ENCODE measurements at places on chromosomes 1 and 21.

- no peak for DNase-seq
Observed at GRCh38 chr1:37999430-38000232, 5.7 kb downstream of the FHL3 start.

GRCh38 chr21:18204931-18205330, 39.7 kb upstream of the CHODL start:
- DNase-seq: no peak

DNA sequence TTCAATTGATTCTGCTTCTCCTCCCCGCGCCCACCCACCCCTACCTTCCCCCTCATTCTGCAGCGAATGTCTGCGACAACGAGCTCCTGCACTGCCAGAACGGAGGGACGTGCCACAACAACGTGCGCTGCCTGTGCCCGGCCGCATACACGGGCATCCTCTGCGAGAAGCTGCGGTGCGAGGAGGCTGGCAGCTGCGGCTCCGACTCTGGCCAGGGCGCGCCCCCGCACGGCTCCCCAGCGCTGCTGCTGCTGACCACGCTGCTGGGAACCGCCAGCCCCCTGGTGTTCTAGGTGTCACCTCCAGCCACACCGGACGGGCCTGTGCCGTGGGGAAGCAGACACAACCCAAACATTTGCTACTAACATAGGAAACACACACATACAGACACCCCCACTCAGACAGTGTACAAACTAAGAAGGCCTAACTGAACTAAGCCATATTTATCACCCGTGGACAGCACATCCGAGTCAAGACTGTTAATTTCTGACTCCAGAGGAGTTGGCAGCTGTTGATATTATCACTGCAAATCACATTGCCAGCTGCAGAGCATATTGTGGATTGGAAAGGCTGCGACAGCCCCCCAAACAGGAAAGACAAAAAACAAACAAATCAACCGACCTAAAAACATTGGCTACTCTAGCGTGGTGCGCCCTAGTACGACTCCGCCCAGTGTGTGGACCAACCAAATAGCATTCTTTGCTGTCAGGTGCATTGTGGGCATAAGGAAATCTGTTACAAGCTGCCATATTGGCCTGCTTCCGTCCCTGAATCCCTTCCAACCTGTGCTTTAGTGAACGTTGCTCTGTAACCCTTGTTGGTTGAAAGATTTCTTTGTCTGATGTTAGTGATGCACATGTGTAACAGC, 339.9 kb downstream of the NTNG1 start:
- no peak for DNase-seq

GRCh38 chr1:153777648-153778047, 2.4 kb downstream of the SLC27A3 start:
- DNase-seq: no peak

- DNase-seq: no peak
Observed at GRCh38 chr1:50109647-50110075, 941 bp downstream of the ELAVL4 start.

DNA sequence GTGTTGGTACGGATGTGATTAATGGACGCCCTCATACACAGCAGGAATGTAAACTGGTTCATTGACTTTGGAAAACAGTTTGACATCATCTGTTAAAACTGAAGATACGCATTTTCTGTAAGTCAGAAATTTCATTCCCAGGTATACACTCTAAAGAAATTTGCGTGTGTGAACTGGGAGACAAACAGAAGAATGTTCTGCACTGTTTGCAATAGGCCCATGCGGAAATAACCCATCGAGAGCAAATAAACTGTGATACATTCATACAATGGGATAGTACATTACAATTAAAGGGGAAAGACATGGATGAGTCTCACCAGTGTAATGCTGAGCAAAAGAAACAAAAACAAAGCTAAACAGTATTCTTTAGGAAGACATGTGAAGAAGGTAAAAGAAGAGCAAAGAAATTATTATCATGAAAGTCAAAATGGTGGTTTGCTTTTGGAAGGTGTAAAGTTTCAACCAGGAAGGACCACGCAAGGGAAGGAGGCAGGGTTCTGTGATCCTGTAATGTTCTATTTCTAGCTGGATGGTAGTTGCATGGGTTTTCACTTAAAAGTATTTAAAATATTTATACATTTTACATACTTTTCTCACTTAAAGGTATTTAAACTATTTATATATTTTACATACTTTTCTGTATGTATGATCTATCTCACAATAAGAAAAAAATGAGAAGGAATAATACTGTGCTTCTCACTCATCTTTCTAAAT, 30.3 kb downstream of the INTS7 start:
- no peak for DNase-seq

- DNase-seq: peak; percentile 74
Observed at GRCh38 chr1:236064674-236065508, at the start of gene NID1. NID1 (minus strand) TSS chr1:236065090; CDS start chr1:236065079, 11 bp downstream.

DNA sequence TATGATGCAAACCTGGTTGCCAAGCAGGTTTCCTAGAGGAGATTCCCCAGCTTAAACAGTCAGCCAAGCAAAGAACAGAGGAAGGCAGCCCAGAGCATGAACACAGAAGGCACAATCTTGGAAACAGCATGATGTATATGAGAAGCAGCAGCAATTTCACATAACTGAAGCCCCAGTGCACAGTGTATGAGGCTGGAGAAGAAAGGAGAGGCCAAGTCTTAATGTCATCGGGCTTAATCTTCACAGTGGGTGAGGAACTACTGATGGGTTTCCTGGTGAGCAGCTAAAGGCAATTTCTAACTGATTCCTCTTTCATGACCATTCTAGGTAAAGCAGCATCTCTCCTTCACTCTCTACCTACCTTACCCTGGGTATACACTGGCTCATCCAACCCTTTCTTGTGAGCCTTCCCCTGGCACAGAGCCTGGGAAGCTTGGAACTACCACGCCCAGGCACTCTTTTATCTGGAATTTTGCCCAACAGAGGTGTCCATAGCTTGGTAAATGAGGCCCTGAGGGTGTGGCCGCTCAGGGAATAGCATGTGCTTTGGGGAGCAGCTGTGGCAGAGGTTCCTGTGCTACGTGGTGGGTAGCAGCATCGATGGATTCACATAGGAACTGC, 22.0 kb downstream of the FYB2 start:
- DNase-seq: peak; percentile 48

DNA sequence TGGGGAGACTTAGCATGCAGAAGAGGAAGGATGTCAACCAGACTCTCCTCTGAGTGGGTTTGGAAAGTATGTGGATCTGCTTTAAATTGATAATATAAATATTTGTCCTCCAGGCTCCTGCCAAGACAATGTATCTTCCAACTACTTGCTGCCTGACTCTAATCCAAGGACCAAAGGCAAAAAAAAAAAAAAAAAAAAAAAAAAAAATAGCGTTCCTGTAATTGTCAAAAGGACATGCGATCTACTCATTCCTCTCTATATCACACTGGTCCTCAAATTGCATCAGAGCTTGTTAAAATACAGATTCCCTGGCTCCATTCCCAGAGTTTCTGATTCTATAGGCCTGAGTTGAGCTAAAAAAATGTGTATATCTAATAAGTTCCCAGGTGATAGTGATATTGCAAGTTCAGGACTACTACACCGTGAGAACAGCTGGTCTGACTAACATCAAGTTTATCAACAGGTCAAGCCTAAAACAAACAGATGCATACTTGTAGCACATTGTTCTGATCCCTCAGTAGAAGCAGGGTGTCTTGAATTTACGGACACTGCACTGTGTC, 141.3 kb downstream of the TNR start:
- no peak for DNase-seq

DNA sequence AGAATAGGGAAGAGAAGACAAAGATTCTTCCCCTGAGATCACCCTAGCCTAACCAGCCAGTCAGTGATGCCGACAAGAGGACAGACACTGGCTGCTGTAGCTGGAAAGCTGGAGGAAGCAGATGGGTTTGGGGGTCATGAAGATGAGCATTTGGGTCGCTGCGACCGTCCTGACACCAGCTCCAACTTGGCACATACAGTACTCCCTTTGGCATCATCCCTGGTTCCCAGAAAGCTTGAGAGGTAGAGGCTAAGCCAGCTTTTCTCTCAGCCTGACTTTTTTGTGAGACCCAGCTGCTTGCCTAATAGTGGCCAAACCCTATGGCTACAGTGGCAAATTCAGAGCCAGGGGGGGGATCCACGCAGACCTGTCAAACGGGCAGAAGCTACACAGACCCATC, 43.0 kb upstream of the IKBKE start:
- no peak for DNase-seq

DNA sequence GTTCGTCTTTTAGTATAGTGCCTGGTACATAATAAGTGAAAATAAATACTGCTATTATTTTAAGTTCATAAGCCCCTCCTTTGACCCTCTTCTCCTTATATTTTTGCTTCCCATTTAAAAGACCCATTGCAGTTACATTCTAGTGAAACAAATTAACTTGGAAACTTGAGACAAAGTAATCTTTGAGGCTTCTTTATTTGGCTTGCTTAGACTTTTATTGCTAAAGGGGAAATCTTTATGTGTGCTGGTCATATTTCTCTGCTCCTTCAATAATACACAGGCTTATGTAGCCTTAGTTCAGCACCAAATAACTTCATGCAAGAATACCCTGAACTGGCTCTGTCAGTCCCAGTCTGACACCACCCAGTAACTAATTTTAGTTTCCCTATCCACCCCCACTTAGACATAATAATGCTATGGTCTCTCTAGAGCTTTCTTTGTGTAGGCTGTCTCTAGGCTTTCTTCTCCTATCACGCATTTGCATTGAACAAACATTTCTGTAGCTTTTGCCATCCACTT, 257.8 kb downstream of the OMA1 start:
- DNase-seq: no peak

DNA sequence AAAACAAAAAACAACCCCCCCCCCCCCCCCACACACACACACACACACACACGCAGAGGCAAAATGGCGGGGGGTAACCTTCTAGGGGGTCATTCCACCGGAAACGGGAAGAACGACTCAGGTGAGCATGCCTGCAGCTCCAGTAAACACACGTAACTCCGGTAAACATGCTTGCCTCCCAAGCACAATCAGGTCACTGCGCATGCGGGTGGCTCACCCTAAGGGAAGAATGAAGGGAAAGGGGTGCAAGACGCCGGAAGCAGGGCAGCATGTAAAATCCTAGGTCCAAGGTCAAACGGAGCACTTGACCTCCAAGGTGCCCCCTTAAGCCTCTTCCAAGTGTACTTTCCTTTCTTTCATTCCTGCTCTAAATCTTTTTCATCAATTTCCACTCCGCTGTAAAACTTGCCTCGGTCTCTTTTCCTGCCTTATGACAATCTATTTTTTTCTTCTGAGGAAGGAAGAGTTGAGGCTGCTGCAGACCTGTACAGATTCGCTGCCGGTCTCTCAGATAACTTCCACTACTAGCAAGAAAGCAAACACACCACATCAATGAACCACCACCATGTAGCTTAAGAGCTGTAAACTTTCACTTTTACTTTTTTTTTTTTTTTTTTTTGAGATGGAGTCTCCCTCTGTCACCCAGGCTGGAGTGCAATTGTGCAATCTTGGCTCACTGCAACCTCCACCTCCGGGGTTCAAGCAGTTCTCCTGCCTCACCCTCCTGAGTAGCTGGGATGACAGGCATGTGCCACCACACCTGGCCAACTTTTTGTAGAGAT, 21.0 kb upstream of the CBR3 start:
- DNase-seq: no peak

DNA sequence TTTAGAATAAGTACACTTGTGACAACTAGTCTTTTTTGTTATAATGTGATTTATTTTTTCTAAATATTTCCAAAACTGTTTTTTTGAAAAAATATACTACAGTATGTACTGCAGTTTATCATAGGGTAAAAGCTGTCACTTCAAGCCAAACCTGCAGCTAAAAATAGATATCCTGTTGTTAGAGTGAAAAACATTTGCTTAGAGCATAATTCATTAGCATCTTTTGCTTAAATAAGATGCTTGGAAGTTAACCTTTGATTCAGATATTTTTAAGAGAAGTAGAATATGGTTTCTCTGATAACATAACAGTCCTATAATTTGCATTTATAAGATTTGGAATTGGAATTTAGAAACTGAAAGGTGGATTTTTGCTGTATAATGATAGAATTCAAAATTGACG, 21.5 kb downstream of the PRKACB start:
- DNase-seq: no peak

GRCh38 chr1:8739377-8739776, 78.1 kb downstream of the RERE start:
- DNase-seq: no peak

GRCh38 chr1:119359730-119360129, 8.9 kb upstream of the HAO2 start:
- no peak for DNase-seq

DNA sequence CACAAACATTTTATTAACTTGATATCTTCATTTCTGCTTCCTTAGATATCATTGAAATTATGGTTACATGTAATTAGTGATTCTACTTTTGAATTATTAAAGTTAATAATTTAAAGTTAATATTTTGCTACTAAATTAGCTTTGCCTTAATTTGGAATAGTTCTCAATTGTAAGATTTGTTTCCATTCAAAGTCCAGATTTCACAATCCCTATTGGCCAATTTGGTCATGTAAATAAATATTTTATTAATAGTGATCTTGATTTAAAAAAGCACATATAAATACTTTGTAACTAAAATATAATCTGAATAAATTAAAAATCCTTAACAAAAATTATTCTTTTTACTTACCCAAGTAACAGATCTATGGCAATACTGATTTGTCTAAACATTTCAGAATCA, 1558.6 kb downstream of the NCAM2 start:
- DNase-seq: no peak

DNA sequence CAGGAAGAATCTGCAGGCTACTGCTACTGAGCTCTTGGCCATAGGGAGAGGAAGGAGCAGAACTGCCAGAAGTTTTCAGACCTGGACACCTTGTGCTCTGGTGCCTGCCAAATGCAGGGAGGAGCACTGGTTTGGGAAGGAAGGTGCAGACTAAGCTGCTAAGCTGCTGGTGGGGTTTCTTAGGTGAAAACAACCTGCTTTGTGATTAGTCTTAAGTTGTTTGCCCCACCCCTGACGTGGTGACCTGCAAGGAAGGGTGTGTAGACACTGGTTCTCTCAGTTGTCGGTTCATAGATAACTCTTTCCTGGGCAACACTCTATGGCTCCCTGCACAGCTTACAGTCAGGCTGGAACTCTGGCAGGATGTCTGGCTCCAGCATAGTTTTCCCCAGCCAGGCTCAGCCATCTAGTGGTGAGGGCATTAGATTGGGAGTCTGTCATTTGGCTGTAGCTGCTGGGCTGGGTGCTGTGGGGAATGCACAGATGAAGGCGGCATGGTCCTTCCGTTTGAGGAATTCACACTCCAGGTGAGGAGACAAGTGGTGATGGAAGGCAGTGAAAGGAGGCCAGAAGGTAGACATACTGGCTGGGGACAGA, 10.3 kb upstream of the S100A10 start:
- no peak for DNase-seq

GRCh38 chr1:76086597-76086996, 12.1 kb downstream of the ST6GALNAC3 start:
- DNase-seq: no peak

- no peak for DNase-seq
Observed at GRCh38 chr1:203586496-203587081, 40.0 kb upstream of the ATP2B4 start.

GRCh38 chr1:143660354-143660941, 311.3 kb downstream of the FAM72C start:
- DNase-seq: no peak

- peak; percentile 36 for DNase-seq
Observed at GRCh38 chr1:225999912-226000337, 782 bp upstream of the SDE2 start.

- no peak for DNase-seq
Observed at GRCh38 chr1:185608177-185608576, 126.0 kb upstream of the HMCN1 start.

GRCh38 chr1:85894651-85895050, 186.4 kb upstream of the ZNHIT6 start:
- no peak for DNase-seq

- DNase-seq: no peak
Observed at GRCh38 chr1:52632732-52633290, at the start of gene SHISAL2A. SHISAL2A (plus strand) TSS chr1:52633168; CDS start chr1:52633494, 326 bp downstream.
